ENCODE measurements at places on chromosomes 13 and 19.

DNA sequence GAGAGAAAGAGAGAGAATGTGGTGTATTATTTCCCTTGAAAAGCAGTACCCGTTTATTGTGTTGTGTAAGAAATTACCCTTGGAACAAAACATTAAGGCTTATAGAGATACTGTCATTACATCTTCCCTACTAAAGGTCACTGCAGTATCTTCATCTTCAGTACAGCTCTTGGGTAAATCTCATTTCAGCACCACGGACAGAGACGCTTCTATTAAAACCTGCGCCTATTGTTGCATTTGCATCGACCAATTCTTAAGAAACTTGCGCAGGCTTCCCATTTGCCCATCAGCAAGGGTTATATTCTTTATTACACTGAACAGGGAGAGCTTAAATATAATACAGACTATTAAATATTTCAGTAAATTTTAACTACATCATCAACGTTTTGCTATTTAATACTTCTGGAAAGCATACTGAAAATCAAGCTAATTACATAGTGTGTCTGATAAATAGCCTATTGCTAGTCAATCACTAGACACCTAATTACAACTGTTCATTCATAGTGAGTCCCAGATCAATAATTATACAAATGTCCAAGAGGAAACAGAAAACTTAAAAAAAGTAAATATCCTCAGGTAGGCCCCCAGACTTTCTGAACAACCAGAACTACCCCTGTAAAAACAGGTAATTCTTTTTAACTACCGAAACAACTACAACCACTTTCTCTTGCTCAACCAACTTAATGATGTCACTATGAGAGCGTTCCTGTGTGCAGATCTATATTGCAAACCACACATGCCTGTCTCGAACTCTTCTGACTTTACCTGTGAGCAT, 350.6 kb downstream of the LIG4 start:
- peak; percentile 42 for DNase-seq

DNA sequence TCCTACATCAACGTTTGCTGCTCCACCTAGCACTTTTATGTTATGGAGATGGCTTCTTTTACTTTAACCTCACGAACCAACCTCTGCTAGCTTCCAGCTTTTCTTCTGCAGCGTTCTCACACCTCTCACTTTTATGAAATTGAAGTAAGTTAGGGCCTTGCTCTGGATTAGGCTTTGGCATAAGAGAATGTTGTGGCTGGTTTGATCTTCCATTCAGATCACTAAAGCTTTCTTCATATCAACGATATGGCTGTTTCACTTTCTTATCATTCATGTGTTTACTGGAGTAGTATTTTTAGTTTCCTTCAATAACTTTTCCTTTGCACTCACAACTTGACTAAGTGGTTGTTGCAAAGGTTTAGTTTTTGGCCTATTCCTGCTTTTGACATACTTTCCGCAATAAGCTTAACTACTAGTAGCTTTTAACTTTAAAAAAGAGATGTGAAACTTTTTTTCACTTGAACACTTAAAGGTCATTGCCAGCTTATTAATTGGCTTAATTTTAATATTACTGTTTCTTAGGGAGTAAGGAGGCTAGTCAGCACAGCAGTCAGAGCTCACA, 60.0 kb upstream of the SPRY2 start:
- DNase-seq = no peak

GRCh38 chr13:110978390-110978789, 63.5 kb upstream of the ANKRD10 start:
- no peak for DNase-seq

DNA sequence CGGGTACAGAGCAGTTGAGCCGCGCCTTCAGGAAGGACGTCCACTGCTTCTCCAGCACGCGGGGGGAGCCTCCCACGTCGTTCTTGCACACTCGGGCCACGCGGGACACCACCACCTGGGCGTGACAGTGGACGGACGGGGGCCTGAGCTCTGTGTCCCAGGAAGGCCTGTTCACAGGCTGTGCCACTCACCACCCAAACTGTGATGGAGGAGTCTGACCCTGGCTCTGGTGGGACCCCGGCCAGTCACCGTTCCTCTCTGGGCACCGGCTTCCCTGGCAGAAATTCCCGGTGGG, 7.0 kb downstream of the SEMA6B start:
- DNase-seq = no peak

DNA sequence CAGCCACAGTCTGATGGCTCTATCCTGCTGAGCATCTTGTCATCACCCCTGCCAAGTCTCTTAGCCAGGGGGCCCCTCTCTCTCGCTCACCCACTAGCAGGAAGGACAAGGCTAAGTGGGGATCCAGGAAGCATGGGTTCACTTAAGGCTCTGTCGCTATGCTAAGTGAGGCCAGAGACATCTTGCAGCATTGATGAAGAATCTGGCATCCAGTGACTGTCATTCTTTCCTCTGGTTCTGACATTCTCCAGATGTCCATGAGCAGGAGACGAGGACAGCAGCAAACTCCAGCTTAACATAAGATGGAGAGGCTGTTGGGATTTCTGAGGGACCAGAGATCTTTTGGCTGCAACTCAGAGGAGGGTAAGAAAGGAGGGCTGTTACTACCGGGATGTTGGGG, 230.2 kb downstream of the TSHZ3 start:
- DNase-seq = peak; percentile 36

DNA sequence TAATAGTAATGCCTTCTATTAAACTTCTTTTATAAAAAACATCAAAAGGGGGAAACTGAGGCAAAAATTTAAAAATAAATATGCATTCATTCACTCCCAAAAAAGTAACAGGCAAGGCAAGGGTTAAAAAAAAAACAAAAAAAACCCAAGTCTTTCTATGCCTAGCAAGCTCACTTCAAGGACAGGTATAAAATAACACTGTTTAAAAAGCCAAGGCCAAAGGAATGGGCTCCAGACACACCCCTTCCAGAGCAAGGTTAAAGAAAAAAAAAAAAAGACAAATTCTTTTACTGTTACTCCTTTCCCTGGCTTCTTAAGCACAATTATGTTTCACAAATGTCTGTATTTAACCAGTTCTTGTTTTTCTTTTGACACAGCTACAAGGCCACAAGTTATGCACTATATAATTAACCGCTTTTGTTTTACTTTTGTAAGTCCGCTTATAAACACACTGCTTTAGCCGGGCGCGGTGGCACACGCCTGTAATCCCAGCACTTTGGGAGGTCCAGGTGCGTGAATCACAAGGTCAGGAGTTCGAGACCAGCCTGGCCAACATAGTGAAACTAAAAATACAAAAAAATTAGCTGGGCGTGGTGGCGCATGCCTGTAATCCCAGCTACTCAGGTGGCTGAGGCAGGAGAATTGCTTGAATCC, 3.6 kb downstream of the SIGLEC11 start:
- DNase-seq = no peak

DNA sequence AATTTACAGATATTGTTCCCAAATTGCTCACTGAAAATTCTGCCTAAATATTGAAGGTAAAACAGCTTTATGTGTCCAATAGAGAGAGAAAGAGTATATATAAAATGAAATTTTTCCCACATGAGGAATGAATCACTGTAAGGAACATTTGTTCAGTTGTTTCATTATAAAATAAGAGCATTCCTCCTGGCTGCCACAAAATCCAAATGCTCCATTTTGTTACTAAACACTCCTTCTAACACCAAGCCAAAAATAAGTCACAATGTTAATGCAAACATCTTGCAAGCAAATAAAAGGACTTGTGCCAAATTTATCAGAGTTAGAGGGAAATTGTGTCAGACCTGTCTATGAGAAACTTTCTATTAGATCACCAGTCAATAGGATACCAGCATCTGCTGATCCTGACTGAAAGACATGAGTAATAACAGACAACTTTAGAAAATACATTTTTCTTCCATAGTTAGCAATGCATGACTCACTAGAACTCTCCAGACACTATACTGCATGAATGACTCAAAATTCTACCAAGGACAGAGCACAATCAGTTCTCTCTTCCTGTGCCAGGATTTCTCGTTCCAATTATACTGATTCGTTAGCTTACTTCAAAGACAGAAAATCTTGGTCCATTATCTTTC, 83.5 kb upstream of the FNDC3A start:
- peak; percentile 46 for DNase-seq

DNA sequence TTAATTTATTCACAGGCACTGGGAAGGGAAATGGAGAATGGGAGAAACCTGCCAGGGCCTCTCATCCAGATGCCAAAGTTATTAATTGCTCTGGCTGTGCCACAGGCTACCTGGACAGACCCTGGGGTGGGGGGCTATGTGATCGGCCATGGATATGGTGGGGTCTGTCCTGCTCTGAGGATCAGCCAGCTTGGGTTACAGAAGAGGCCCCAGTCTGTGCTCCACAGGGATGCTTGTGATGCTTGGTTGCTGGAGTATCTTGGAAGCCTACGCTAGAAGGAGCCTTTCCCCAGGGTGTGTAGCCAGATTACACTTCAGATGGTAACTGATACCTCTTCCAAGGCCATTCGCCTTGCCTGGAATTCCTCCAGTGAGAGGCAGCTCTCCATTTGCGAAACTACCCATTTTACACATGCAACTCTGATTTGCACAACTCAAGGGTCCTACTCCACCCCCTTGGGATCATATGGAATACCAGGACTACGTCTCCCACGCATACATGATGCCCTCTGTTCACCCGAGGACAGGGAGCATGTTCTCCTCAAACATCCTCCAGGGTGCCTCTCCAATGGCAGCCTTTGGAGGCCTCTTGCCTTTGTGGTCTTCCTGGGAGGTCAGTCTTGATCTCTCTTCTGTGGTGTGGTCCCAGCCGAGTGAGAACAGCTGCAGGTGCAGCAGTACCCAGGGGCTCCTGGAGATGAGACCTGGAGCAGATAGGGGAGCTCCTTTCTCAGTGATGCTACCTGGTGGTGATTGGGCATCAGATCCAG, 186.6 kb upstream of the TSHZ3 start:
- no peak for DNase-seq

DNA sequence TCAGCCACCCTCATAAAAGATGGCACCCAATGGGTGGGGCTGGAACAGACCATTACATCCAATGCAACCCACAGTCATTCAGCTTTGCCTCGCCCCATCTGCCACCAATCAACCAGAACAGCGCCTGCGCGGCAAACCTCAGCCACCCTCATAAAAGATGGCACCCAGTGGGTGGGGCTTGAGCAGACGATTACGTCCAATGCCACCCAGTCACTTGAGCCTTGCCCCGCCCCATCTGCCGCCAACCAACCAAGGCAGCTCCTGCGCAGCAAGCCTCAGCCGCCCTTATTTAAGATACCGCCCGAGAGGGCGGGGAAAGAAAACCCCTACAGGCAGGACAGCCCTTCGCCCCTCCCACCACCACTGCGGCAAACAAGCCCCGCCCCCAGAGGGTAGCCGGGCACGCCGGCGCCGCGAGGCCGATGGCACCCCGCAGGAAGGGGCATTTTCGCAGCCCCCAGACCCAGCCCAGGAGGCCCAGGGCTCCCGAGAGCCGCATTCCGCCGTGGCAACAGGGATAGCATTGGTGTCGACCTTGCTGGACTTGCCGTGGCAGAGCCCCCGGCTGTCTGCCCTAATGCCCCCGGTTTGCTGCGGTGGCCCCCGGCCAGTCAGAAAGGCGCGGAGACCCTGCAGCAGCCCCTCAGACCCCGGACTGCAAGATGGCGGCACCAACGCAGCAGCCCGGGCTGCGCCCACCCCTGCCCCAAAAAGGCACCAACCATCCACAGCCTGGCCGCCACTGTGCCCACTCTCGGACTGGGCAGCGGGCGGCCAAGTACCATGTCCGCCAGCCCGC, 675 bp downstream of the PEG3 start:
- DNase-seq = no peak

GRCh38 chr19:45809643-45810159, 5.4 kb downstream of the RSPH6A start:
- DNase-seq = peak; percentile 49

GRCh38 chr19:29524912-29525831, 622 bp upstream of the VSTM2B start:
- no peak for DNase-seq

DNA sequence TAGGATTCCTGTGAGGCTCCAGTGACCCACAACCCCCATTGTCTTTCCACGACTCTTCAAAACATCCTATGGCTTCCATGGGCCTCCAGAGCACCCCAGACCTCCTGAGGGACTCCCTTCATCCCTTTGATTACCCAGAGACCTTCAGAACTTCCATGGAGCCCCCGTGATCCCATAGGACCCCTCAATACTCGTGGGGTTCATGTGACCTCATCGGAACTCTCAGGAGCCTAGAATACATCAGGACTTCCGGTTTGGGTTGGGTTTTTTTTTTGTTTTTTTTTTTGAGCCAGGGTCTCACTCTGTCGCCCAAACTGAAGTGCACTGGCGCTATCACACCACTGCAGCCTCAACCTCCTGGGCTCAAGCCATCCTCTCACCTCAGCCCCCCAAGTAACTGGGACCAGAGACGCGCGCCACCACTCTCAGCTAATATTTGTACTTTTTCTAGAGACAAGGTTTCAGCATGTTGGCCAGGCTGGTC, 774 bp downstream of the ALDH16A1 start:
- DNase-seq = no peak

- DNase-seq = no peak
These were observed 28.1 kb downstream of the THSD1 start for GRCh38 chr13:52377898-52378297.

GRCh38 chr19:35901854-35902661, at the start of gene HCST:
TSS of gene HCST (plus strand) at chr19:35902529. CDS start at chr19:35902594, 65 bp downstream.
- no peak for DNase-seq

GRCh38 chr13:40897053-40897452, 107.6 kb downstream of the SLC25A15 start:
- no peak for DNase-seq

- DNase-seq = no peak
These were observed 5.8 kb downstream of the TM9SF2 start for GRCh38 chr13:99507054-99507453.

DNA sequence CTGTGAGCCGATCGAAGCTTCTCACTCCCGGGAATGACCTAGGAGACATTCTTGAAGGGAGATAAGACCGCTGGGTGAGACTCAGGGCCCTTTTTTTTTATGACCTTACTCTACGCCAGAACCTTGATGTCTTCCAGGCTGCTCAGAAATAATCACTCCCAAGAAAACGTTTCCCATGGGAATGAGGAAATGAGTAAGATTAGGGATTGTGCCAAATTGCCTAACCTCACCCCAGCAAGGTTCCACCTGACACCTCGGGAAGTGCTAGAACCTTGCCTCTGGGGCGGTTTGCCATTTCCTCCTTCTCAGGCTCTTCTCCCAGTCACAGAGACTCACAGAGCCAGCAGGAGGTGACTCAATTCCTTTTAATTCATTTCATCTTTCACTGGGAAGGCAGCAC, 2.3 kb downstream of the SLC46A3 start:
- peak; percentile 27 for DNase-seq

GRCh38 chr19:14086098-14086497, 515 bp upstream of the C19orf67 start:
- no peak for DNase-seq

DNA sequence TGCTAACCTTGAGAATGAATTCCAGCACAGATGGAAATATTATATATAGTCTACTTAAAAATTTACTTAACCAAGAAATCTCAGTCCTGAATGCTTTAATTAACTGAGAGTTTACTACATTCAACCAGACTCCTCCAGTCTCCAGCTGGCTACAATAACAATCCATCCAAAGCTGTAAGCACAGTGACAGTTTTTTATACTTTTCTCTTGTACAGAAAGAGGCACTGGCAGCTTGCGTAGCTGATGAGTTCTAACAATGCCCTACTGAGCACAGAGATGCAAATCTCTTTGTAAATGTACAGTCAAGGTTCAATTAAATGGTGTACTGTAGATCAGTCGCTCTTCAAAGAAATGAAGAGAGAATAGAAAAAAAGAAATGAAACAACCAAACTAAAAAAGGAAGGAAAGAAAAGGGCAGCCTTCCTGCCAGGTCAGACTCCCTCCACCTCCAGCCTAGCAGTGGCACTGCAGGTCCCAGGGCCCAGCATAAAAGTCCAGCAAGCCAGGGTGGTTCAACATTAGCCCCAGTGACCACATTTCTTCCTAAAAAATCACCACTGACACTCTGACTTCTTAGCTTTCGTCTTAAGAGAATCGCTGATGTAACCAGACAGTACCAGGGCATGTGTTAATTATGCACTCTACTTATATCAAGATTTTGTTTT, 88.4 kb downstream of the SACS start:
- no peak for DNase-seq

Data from hepatic stellate cell (primary cell).